PC-9 (cell line): ENCODE measurements at places on chromosomes 2 and 18. TPM values are rescaled to one million over a fixed set of nuclear protein-coding genes. Genes with fewer than 3 reads are reported as not detected.

COL6A3 gene
- total RNA-seq: 0.57 and 0.75 TPM in 2 replicates

INHBB gene
- 50.0 and 57.5 TPM in 2 replicates for total RNA-seq

CUL3 gene
- total RNA-seq: 155 and 200 TPM in 2 replicates

AP1S3 gene
- total RNA-seq: 61.3 and 73.3 TPM in 2 replicates

IKZF2 gene
- total RNA-seq: 22.2 and 28.3 TPM in 2 replicates

MTHFD2 gene
- total RNA-seq: 192 and 197 TPM in 2 replicates

ERBB4 gene
- total RNA-seq: not detected in 2 replicates

OXER1 gene
- not detected in 2 replicates for total RNA-seq

HJURP gene
- 109 TPM in 2 replicates for total RNA-seq

CHN1 gene
- 11.8 and 14.0 TPM in 2 replicates for total RNA-seq

SNRPD1 gene
- 56.0 and 57.6 TPM in 2 replicates for total RNA-seq

TNFAIP6 gene
- total RNA-seq: not detected in 2 replicates

PRKAG3 gene
- not detected in 2 replicates for total RNA-seq

PJVK gene
- 14.6 and 16.9 TPM in 2 replicates for total RNA-seq

POTEJ gene
- total RNA-seq: not detected in 2 replicates

SCTR gene
- not detected in 2 replicates for total RNA-seq

CD8B gene
- not detected in 2 replicates for total RNA-seq

POMC gene
- not detected in 2 replicates for total RNA-seq

C18orf32 gene
- total RNA-seq: 11.3 and 19.2 TPM in 2 replicates

GPR155 gene
- 0.18 and 0.79 TPM in 2 replicates for total RNA-seq

BMP10 gene
- not detected in 2 replicates for total RNA-seq

HOXD4 gene
- not detected in 2 replicates for total RNA-seq

COLEC12 gene
- total RNA-seq: not detected in 2 replicates

SH3YL1 gene
- 84.7 and 102 TPM in 2 replicates for total RNA-seq

RAB3GAP1 gene
- total RNA-seq: 29.5 and 36.8 TPM in 2 replicates

CAPN14 gene
- total RNA-seq: 0.35 TPM in 2 replicates

CPO gene
- not detected in 2 replicates for total RNA-seq
